ENCODE measurements at places on chromosomes 12 and 14.

- DNase-seq, result no peak
Measured at GRCh38 chr12:127542931-127543330, 724.0 kb upstream of the TMEM132C start.

- no peak for DNase-seq
Measured at GRCh38 chr12:87728931-87729593, 300.1 kb downstream of the C12orf50 start.

DNA sequence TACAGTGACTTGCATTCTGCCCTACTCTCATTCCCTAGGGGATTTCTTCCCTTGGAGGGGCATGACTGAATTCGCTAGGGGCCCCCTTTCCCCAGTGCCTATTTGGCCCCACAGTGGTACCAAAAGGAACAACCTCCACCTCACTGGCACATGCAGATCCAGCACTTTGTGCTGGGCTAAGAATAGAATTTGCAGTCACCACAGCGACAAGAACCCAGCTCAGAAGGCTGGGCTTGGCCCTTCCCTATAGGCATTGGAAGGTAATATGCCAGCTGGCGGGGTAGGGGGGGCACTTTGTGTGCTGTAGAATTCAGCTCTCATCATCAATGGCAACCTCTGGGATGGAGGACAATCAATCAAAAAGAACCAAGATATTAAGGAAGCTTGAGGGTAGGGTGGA, 13.9 kb downstream of the BAZ2A start:
- no peak for DNase-seq

GRCh38 chr12:108729612-108730364, 1.5 kb downstream of the CORO1C start:
- DNase-seq, result no peak
